Ascending aorta (tissue), 2 donors: ENCODE measurements at places on chromosomes 13 and 19.

DNA sequence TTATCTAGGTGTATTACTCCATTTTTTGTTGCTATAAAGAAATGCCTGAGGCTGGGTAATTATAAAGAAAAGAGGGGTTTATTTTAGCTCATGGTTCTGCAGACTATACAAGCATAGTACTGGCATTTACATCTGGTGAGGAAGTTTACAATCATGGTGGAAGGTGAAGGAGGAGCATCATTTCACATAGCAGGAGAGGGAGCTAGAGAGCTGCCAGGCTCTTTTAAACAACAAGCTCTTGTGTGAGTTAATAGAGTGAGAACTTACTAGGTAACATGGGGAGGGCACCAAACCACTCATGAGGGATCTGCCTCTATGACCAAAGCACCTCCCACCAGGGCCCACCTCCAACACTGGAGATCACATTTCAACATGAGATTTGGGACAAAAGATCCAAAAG is 221.7 kb upstream of the GPC6 start:
- DNase-seq: no peak

DNA sequence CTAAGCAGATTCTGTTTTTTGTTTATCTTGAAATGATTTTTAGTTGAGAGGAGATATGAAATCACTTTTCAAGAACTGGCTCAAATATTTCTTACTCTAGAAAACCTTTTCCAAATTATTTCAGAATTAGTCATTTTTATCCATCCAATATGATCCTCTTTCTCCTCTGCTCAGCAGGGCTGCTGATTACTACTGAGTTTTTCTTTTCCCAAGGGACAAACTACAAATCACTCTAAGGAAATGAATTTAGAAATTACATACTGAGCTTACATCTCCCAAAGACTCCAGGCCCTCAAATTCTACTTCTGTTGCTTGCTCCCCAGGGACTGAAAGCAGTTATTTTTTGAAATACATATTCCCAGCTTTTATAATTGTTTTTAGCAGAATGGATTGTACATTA is 87.4 kb upstream of the UFM1 start:
- DNase-seq: no peak

GRCh38 chr13:43085545-43085944 is 62.2 kb downstream of the DNAJC15 start:
- no peak for DNase-seq

DNA sequence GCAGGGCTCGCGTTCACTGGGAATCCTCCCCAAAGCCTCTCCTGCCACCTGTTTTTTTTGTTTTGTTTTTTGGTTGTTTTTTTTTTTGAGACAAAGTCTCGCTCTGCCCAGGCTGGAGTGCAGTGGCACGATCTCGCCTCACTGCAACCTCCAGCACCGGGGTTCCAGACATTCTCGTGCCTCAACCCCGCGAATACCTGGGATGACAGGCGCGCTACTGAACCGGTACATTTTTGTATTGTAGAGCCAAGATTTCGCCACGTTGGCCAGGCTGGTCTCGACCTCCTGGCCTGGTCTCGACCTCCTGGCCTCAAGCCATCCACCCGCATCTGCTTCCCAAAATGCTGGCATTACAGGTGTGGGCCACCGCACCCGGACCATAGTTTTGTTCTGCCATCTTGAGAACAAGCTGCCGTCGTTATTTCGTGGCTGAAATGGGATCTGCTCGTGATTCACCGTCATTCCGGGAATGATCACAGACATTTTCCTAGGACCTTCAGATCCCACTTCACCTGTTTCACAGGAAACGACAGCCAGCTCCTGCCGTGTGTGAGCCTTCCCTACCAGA is 46.8 kb downstream of the OXGR1 start:
- no peak for DNase-seq

DNA sequence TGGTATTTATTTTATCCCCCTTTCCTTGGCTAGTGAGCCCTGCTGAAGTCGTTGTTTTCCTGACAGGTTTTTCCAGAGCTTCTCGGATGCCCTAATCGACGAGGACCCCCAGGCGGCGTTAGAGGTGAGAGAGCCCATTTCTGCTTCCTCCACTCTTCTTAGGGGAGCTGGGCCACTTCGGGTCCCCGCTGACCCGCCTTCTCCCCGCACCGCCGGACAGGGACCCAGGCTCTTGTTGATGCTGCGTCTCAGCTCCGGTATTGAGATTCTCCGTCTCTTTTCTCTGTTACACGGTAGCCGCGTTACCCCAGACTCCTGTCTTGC is 306 bp downstream of the SUGT1 start:
- no peak for DNase-seq

GRCh38 chr13:74251778-74252519 is 117.7 kb upstream of the KLF12 start:
- no peak for DNase-seq

DNA sequence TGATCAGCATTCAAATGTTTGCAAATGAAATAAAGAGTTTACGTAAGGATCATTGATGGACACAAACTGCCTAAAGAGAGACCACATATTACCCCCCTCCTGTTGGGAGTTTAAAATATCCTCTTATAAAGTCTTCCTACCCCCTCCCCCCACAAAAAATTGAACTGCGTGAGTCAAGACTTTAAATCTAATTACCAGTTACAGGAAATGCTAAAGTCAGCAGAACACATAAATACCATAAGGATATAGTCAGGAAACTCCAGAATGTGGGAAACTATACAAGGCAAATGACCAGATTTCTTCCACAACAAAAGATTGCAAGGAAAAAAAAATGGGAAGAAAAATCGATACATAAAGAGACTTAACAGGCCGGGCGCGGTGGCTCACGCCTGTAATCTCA is 44.4 kb upstream of the FARP1 start:
- no peak for DNase-seq

DNA sequence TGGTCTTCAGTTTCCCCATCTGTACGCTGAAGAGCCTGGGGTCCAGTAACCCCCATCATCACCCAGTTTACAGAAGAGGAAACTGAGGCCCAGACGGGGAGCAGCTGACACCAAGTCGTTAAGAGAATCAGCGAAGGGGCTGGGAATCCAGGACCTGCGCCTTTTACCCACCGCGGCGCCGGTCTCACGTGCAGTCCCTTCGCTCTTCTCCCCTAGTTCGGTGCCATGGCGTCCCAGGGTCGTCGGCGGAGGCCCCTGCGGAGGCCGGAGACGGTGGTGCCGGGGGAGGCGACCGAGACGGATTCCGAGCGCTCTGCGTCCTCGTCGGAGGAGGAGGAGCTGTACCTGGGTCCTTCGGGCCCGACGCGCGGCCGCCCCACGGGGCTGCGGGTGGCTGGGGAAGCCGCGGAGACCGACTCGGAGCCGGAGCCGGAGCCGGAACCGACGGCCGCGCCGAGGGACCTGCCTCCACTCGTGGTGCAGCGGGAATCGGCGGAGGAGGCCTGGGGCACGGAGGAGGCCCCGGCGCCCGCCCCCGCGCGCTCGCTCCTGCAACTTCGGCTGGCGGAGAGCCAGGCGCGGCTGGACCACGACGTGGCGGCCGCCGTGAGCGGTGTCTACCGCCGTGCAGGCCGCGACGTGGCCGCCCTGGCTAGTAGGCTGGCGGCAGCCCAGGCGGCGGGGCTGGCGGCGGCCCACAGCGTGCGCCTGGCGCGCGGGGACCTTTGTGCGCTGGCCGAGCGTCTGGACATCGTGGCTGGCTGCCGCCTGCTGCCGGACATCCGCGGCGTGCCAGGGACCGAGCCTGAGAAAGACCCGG is 698 bp downstream of the BLOC1S3 start:
- DNase-seq: no peak

GRCh38 chr19:44807652-44808462 is 1.0 kb upstream of the BCAM start:
- DNase-seq: no peak
